Activated CD4-positive, alpha-beta T cell treated with anti-CD3 and anti-CD28 coated beads, Interleukin-2, amount 10 ng/mL, durations not matched to agents 7 days and 5 days (primary cell): ENCODE measurements at places on chromosomes 4 and X. TPM values are rescaled to one million over a fixed set of nuclear protein-coding genes. Genes with fewer than 3 reads are reported as not detected.

- no peak for DNase-seq
- H3K36me3 ChIP-seq: no peaks in the 10 kb centered on the region
- no peak overlapping the region for H3K4me3 ChIP-seq
- no peak overlapping the region for H3K27ac ChIP-seq
- no peaks in the 10 kb centered on the region for H3K27me3 ChIP-seq
These were observed 213.4 kb downstream of the TMA16 start for GRCh38 chr4:163707873-163708272.

The PCDH19 gene
- total RNA-seq: not detected

DNA sequence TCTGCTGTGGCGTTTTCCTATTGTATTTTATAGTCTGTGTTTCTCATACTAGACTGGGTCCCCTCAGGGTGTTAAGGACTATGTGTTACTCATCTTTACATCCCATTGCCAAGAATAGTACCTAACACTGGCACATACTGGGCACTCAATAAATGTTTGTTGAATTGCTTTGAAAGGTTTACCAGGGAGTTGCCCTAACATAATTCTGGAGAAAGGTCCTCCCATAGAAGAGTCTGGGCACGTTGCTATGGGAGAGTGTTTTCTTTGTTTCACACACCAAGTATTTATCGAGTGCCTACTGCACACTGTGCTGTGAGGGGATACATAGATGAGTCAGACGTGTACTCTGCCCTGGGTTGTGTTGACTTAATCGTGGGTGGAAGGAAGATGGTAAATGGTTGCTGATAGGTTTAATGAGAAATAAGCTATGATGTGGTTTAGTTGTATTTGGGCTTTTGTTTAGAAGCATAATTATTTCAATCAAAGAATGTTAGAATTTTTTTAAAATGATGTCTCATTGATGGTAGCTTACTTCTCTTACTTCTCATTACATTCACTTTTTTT, 42.9 kb downstream of the AFF1 start:
- peak; percentile 22 for DNase-seq
- H3K27ac ChIP-seq: peak overlapping the region; percentile 26
- H3K36me3 ChIP-seq: peaks cover 15% of the 10 kb centered on the region

The XAGE2 gene
- total RNA-seq: not detected

GRCh38 chr4:163492951-163493504, 1.5 kb upstream of the TMA16 start:
- DNase-seq: no peak
- peaks cover 14% of the 10 kb centered on the region for H3K27me3 ChIP-seq
- peak overlapping the region; percentile 98 for H3K27ac ChIP-seq
- peaks cover 9% of the 10 kb centered on the region for H3K36me3 ChIP-seq

- H3K4me3 ChIP-seq: no peak overlapping the region
- no peaks in the 10 kb centered on the region for H3K36me3 ChIP-seq
- H3K4me1 ChIP-seq: no peaks in the 10 kb centered on the region
- H3K27me3 ChIP-seq: peaks cover 2% of the 10 kb centered on the region
- H3K27ac ChIP-seq: no peak overlapping the region
- no peak for DNase-seq
These were observed 31.3 kb downstream of the EMCN start for GRCh38 chr4:100486496-100486895.

- H3K27me3 ChIP-seq: peaks cover 6% of the 10 kb centered on the region
- no peaks in the 10 kb centered on the region for H3K4me1 ChIP-seq
- no peak overlapping the region for H3K27ac ChIP-seq
- no peak overlapping the region for H3K4me3 ChIP-seq
- no peaks in the 10 kb centered on the region for H3K36me3 ChIP-seq
- no peak for DNase-seq
These were observed 77.5 kb downstream of the AREG start for GRCh38 chr4:74522251-74522991.

The RPS6KA6 gene
- not detected for total RNA-seq

DNA sequence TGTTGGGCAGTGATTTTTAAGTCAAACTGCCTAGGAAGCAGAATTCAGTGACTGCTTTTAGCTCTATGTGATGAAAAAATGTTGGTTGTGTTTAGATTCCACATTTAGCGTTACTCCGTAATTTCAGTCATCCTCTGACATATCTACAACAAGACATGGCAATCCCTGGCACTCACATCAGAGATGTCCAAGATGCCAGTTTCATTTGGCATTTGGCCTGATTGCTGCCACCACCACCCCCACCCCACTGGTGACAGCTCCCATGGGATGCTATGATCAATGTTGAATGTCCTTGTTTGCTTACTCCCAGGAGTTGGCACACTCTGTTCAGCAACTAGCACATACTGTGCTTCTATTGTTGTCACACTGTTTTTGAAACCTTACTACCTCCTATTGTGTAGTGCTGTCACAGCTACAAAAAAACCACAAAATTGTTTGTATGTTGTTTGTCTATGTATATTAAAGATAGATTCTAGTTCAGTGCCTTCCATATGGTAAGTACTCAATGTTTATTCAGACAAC, 101.4 kb downstream of the AWAT2 start:
- H3K36me3 ChIP-seq: no peaks in the 10 kb centered on the region
- no peaks in the 10 kb centered on the region for H3K4me1 ChIP-seq
- DNase-seq: no peak
- H3K27me3 ChIP-seq: no peaks in the 10 kb centered on the region

The RNF212 gene
- total RNA-seq: 3.5 TPM

- H3K27ac ChIP-seq: no peak overlapping the region
- H3K27me3 ChIP-seq: peaks cover 35% of the 10 kb centered on the region
- H3K4me3 ChIP-seq: no peak overlapping the region
- DNase-seq: no peak
- H3K36me3 ChIP-seq: no peaks in the 10 kb centered on the region
These were observed 11.8 kb upstream of the RTL5 start for GRCh38 chrX:72143609-72143907.

The MAGEA2B gene
- not detected for total RNA-seq

- no peak overlapping the region for H3K27ac ChIP-seq
- no peak for DNase-seq
- no peaks in the 10 kb centered on the region for H3K27me3 ChIP-seq
- H3K4me1 ChIP-seq: no peaks in the 10 kb centered on the region
- no peak overlapping the region for H3K4me3 ChIP-seq
These were observed 94.6 kb upstream of the WDR44 start for GRCh38 chrX:118251271-118251670.

The CXCL8 gene
- 0.15 TPM for total RNA-seq

The BLTP1 gene
- total RNA-seq: 37.5 TPM

- no peak overlapping the region for H3K27ac ChIP-seq
- no peak for DNase-seq
- no peaks in the 10 kb centered on the region for H3K27me3 ChIP-seq
- no peaks in the 10 kb centered on the region for H3K36me3 ChIP-seq
- no peaks in the 10 kb centered on the region for H3K4me1 ChIP-seq
These were observed 42.6 kb downstream of the SULT1B1 start for GRCh38 chr4:69717778-69718177.

GRCh38 chr4:121072224-121073003, at the start of gene NDNF:
Gene NDNF (minus strand): TSS chr4:121072535. CDS start chr4:121045837, 26,698 bp downstream.
- peak; percentile 36 for DNase-seq
- H3K27ac ChIP-seq: no peak within 1 kb of the TSS
- H3K36me3 ChIP-seq: no peaks in the 10 kb centered on the region
- H3K4me3 ChIP-seq: peak within 1 kb of the TSS; percentile 75
- H3K4me1 ChIP-seq: peaks cover 22% of the 10 kb centered on the region

DNA sequence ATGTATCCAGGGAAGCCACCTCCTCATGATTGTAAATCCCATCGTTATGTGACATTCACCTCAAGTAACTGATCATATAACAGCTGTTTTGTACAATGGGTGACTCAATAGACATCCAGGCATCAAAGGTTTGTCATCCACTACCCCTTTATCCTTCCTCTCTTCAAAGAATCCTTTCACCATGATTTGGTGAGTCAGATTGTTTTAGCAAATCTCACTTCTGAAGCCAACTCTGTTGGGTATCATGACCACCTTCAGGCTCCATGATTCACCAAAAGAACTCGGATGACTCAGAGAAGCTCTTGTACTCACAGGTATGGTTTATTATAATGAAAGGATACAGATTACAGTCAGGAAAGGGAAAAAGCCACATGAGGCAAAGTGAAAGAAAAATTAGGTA, 132.1 kb downstream of the PWWP3B start:
- no peaks in the 10 kb centered on the region for H3K27me3 ChIP-seq

- no peaks in the 10 kb centered on the region for H3K36me3 ChIP-seq
- DNase-seq: no peak
- no peaks in the 10 kb centered on the region for H3K4me1 ChIP-seq
- peaks cover 4% of the 10 kb centered on the region for H3K27me3 ChIP-seq
These were observed 54.6 kb downstream of the PROM1 start for GRCh38 chr4:16029262-16029661.

DNA sequence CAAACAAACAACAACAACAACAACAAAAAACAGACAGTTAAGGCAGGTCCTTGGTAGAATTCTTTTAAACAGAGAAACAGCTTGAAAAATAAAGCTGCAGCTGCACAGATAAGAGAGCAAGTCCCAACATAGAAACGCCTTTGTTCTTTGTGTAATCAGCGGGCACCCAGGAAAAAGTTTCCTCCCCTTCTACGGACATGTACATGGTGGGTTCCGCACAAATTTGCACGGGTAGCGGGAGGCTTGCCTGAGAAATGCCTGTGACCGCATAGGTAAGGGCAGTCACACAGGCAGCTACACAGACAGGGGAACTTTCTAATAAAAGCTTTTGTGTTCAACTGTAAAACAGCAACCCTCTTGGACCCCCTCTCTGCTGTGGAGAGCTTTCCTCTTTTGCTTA, 25.7 kb upstream of the CT47A1 start:
- DNase-seq: no peak
- H3K36me3 ChIP-seq: no peaks in the 10 kb centered on the region
- no peaks in the 10 kb centered on the region for H3K27me3 ChIP-seq
- no peak overlapping the region for H3K4me3 ChIP-seq
- no peaks in the 10 kb centered on the region for H3K4me1 ChIP-seq
- H3K27ac ChIP-seq: no peak overlapping the region

The CTAG2 gene
- total RNA-seq: not detected

GRCh38 chrX:85379174-85379907, at the start of gene POF1B:
Gene POF1B (minus strand): TSS chrX:85379665. CDS start chrX:85379454, 211 bp downstream.
- DNase-seq: no peak
- no peaks in the 10 kb centered on the region for H3K36me3 ChIP-seq
- no peaks in the 10 kb centered on the region for H3K4me1 ChIP-seq
- H3K27ac ChIP-seq: no peak within 1 kb of the TSS

- H3K4me3 ChIP-seq: no peak overlapping the region
- DNase-seq: no peak
- no peaks in the 10 kb centered on the region for H3K27me3 ChIP-seq
- peaks cover 4% of the 10 kb centered on the region for H3K4me1 ChIP-seq
These were observed 21.4 kb downstream of the ETDC start for GRCh38 chrX:135330706-135331105.

GRCh38 chr4:181835348-181835747, 407.9 kb upstream of the TENM3 start:
- H3K27me3 ChIP-seq: no peaks in the 10 kb centered on the region
- no peak for DNase-seq
- H3K4me3 ChIP-seq: no peak overlapping the region
- no peak overlapping the region for H3K27ac ChIP-seq
- no peaks in the 10 kb centered on the region for H3K36me3 ChIP-seq
- no peaks in the 10 kb centered on the region for H3K4me1 ChIP-seq

DNA sequence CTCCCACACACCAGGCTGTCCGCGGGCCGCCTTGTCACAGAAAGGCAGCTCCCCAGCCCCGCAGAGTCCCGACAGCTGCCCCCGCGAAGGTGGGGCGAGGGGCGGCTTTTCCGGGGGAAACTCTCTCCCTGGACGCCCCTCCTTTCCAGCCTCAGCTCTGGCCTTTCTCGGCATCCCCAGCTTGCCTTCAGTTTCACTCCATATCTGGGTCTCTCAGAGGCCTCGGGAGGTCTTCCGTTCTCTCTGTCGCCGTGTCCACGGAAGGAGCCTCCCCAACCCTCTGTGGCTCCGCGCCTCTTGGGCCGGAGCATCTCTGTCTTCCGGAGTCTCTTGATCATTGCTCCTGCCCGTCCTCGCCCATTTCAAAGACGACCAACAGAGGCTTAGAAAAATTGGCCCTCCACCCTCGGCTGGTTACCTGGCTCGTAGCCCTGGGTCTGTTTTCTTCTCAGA, 6.1 kb upstream of the MSX1 start:
- peaks cover 4% of the 10 kb centered on the region for H3K36me3 ChIP-seq
- H3K27ac ChIP-seq: no peak overlapping the region
- H3K4me1 ChIP-seq: peaks cover 15% of the 10 kb centered on the region

The FGF5 gene
- total RNA-seq: not detected

The NXF2 gene
- total RNA-seq: not detected

- H3K36me3 ChIP-seq: no peaks in the 10 kb centered on the region
- H3K4me3 ChIP-seq: no peak overlapping the region
- H3K27me3 ChIP-seq: no peaks in the 10 kb centered on the region
These were observed 425.7 kb downstream of the PABPC4L start for GRCh38 chr4:133775881-133776280.

The TRPC5OS gene
- total RNA-seq: not detected

- H3K36me3 ChIP-seq: peaks cover 1% of the 10 kb centered on the region
- no peak overlapping the region for H3K27ac ChIP-seq
- H3K4me1 ChIP-seq: peaks cover 19% of the 10 kb centered on the region
- no peak overlapping the region for H3K4me3 ChIP-seq
These were observed 162.2 kb downstream of the BCOR start for GRCh38 chrX:39935411-39936064.

DNA sequence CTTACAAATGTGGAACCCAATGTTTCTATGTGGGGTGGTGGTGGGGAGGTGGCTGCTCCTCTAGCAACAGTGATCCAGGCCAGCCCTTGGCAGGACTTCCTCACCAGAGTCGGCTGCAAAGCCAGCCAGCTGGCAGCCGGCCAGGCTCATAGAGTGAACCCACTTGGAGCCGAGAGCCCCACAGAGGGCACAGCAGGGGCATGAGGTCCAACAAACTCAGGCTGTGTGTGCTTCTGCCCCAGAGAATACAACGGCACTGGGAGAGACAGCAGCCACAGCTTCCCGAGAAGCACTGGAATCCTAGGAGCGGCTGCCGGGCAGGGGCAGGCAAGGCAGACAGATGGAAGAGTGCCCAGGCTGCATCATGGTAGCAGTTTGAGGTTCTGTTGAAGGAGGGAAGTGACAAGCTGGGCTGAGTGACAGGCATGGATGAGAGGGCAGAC, 23.5 kb upstream of the SOWAHD start:
- H3K27ac ChIP-seq: no peak overlapping the region
- no peaks in the 10 kb centered on the region for H3K4me1 ChIP-seq
- no peaks in the 10 kb centered on the region for H3K36me3 ChIP-seq
- H3K27me3 ChIP-seq: peaks cover 2% of the 10 kb centered on the region
- no peak overlapping the region for H3K4me3 ChIP-seq
- no peak for DNase-seq

The GAGE2A gene
- not detected for total RNA-seq

DNA sequence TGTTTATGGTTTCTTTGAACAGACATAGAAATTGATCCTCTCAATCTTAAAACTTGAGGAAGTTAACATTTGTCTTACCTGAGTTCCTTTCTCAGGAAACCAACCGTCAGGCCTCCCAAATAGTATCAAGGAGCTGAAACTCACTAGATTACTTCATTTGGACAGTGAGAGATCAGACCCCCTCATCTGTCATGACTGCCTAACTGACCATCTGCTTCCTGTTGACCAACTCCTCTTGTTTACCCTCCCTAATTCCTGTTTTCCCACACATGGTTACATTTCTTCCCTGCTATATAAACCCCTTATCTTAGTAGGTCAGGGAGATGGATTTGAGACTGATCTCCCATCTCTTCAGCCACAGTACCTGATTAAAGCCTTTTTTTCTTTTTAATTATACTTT, 46.2 kb upstream of the NMU start:
- H3K27ac ChIP-seq: no peak overlapping the region
- H3K4me3 ChIP-seq: no peak overlapping the region
- DNase-seq: no peak
- H3K36me3 ChIP-seq: no peaks in the 10 kb centered on the region
- H3K4me1 ChIP-seq: no peaks in the 10 kb centered on the region
- H3K27me3 ChIP-seq: no peaks in the 10 kb centered on the region

The SLC7A11 gene
- 2.2 TPM for total RNA-seq
